ENCODE measurements at places on chromosomes 2 and 18.

- DNase-seq = no peak
These were observed 734.5 kb downstream of the GALR1 start for GRCh38 chr18:77984178-77984577.

DNA sequence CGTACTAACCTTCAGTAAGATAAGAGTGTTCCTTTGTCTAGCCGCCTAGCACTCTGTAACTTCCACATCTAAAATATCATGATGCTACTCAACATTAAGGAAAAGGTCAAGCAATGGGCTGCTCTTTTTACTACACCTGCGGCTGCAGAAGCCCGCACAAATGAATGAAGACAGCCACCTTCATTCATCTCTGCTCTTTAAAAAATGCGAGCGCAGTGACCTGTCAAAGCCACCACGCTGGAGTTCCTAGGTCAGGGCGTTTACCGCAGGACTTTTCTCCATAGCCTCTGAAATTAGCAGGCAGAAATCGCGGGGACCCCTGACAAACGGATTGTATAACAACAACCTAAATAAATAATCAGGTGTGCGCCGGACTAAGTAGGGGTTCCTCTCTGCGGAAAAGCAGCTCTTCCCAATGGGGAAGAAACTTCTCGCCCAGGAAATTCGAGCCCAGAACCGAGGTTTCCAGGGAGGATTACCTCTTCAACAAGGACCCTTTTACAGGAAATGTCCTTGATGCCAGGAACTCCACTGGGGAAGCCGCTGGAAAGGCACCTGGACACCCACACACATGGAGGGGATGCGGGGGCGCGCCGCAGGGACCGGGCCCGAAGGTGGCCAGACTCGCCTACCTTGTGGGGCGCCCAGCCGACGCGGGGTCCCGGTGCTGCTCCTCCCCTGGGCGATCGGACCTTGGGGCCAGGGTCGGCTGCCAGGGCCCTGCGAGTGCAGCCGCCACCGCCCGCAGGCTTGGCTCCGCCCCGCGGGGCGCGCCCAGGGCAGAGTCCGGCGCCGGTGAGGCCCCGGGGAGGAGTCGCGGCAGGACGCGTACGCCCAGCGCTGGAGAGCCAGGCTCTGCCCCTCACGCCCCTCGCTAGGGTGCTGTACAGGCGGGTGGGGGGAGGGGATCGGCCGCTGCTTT is at the start of gene CCDC68:
CCDC68 (minus strand) TSS at position 758 of the 922 bp plus-strand sequence. CDS start 16,670 bp downstream, outside the sequence.
- DNase-seq = no peak

DNA sequence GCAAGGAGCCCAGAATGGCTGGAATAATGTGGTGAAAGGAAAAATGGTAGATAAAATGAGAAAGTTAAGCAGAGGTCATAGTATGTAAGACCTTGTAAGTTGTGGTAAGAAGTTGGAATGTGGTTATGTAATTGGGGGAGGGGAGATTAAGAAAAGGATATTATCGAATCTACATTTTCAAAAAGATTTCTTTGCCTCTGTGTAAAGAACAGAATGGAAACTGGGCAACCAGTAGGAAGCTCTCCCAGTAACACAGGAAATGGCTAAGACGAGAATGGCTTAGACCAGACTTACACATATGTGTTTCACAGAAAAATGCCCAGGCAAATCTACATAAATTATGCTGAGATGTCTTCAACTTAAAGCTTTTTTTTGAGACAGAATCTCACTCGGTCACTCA is 13.2 kb downstream of the MEMO1 start:
- no peak for DNase-seq

- no peak for DNase-seq
These were observed 347.6 kb upstream of the RAB12 start for GRCh38 chr18:8261651-8262091.

GRCh38 chr2:8394131-8394530 is 287.7 kb upstream of the ID2 start:
- DNase-seq = no peak

All from suprapubic skin (tissue), 4 donors.